Fibroblast of lung (primary cell): ENCODE measurements at places on chromosomes 6 and 20. TPM values are rescaled to one million over a fixed set of nuclear protein-coding genes. Genes with fewer than 3 reads are reported as not detected.
A peak's percentile ranks its signal among the peaks of the same experiment; 100 is the strongest.

HLA-DQB2 gene
- not detected in 2 replicates for total RNA-seq

DNA sequence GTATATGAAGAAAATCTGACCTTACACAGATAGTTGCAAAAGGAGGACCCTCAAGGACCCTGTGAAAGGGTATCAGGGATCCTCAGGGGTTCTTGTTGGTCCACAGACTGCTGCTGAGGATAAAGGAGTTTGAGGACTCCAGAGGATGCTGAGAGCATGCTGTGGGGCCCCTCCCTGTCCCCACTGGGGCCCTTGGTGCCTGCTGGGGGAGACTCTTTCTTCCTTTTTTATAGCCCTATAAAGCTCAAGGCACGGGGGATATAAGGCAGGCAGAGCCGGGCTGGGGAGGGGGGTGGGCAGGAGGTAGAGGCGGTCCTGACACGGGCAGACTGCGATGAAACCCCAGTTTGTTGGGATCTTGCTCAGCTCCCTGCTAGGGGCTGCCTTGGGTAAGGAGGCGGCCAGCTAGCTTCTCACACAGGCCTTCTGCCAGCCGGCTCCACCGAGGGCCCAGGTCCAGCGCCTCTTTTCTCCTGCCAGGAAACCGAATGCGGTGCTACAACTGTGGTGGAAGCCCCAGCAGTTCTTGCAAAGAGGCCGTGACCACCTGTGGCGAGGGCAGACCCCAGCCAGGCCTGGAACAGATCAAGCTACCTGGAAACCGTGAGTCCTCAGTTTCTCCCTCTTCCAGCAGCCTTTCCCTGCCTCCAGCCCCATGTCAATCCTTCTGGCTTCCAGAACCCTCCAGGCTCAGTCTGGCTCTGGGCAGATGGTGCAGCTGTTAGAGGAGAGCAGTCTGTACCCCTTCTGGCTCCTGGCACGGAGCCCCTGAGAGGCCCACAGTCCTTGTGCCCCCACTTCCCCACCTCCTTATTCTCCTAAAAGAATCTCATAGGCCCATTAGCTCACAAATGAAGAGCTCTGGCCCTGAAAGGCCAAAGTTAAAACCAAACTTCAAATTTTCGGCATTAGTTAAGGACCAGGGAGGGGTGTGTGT, at the start of gene LY6G6D:
Gene LY6G6D (plus strand): TSS at position 327 of the 937 bp plus-strand sequence. CDS start 8 bp downstream, at position 335.
- DNase-seq: no peak

APOM gene
- total RNA-seq: 0.99 and 1.0 TPM in 2 replicates

- no peak for DNase-seq
These were observed 591.8 kb downstream of the TFAP2B start for GRCh38 chr6:51410453-51410852.

TSBP1 gene
- under 0.01 TPM in 1 of 2 replicates, not detected in the other for total RNA-seq

DNA sequence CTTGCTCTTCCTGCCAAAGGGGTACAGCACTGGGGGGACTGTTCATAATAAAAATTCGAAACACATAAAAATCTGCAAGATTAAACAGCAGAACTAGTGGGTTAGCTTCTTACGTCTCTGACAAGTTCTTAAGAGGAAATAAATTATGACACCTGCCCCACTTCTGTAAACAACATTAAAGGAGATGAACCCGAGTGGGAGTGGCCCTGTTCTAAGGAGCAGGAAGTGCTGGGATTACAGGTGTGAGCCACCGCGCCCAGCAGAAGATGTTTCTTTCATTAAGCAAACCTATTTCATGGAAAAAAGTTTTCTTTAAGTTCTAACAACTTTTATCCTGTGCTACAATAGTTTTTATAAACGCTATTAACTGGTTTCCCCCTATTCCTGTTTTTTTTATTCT, 24.6 kb downstream of the USP45 start:
- DNase-seq: no peak

- peak; percentile 44 for DNase-seq
These were observed 28.3 kb downstream of the MAS1 start for GRCh38 chr6:159919011-159919511.

GRCh38 chr6:388202-388903, 3.2 kb upstream of the IRF4 start:
- DNase-seq: peak; percentile 64

DNA sequence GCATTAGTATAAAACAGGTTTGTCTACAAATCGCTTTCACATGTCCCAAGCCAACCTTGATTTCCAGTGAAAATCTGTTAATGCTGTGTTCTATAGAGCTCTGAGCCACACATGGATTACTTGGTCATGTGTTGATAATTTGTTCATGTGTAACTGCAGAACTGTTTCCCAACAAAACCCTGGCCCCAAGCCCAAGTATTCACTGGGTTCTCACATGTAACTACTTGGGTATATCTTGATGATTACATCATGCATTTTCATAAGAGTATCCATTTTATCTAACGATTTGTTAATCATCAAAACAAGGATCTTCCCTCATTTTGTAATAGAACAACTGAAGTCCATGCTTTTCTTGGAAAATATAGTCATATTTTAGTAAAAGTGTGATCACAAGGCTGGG, 657.6 kb downstream of the PRKN start:
- DNase-seq: peak; percentile 38

DNA sequence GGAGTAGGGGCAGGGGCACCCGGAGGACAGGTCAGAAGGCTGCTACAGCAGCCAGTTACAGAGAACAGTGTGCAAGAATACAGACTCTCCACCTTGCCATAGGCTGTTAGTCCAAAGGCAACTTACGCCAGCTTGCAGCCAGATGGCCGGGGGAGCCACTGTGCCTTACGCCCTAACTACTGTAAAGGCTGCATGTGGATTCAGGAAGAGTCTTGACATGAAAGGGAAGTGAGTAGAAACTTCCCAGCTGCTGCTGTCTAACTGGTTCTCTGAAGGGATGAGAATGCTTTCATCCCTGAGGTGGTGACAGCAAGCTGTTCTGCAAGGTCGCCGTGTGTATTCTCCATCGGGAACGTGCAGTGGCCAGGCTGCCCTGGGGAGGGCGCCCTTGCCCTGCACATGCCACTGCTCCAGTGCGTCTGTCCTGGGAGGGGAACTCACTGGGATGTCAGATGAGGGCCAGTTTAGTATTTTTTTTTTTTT, 46.1 kb downstream of the LYRM4 start:
- no peak for DNase-seq

DEFB112 gene
- not detected in 2 replicates for total RNA-seq

EPPIN gene
- not detected in 2 replicates for total RNA-seq

SOX18 gene
- total RNA-seq: not detected in 2 replicates

- DNase-seq: no peak
These were observed 302.0 kb upstream of the PLCB4 start for GRCh38 chr20:8766868-8767390.

DNA sequence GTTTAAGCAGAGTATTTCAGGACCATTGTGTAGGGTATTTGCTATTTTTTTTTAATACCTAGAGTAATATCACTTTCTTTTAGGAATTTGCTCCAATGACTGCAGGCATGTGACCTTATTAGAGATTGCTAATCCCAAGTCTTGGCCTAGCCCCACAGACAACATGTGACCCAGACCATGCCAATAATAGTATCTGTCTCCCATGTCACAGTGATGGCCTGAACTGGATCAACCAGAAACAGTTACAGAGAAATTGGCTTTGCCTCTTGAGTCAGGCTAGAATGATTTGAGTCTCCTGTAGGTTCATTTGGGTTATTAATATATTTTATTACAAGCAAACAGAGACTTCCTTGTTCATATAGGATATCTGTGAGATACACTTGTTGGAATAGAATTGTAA, 116.8 kb downstream of the DNAH8 start:
- no peak for DNase-seq

AGPAT1 gene
- total RNA-seq: 15.9 and 22.1 TPM in 2 replicates

- DNase-seq: no peak
These were observed 29.2 kb downstream of the JAG1 start for GRCh38 chr20:10644458-10645204.

GRCh38 chr6:51349857-51350256, 531.2 kb downstream of the TFAP2B start:
- no peak for DNase-seq

SLC22A3 gene
- under 0.01 and 0.26 TPM in 2 replicates for total RNA-seq

BMP7 gene
- total RNA-seq: under 0.01 TPM in 1 of 2 replicates, not detected in the other

BCAS1 gene
- under 0.01 and 0.17 TPM in 2 replicates for total RNA-seq

- no peak for DNase-seq
These were observed 176.0 kb upstream of the NT5E start for GRCh38 chr6:85273870-85274269.

- no peak for DNase-seq
These were observed 73.4 kb downstream of the FGD2 start for GRCh38 chr6:37078814-37079213.

GRCh38 chr6:159042826-159043181, 2.0 kb downstream of the TAGAP start:
- DNase-seq: no peak

SIM1 gene
- not detected in 2 replicates for total RNA-seq

ZC3H12D gene
- total RNA-seq: under 0.01 and 0.17 TPM in 2 replicates

DNA sequence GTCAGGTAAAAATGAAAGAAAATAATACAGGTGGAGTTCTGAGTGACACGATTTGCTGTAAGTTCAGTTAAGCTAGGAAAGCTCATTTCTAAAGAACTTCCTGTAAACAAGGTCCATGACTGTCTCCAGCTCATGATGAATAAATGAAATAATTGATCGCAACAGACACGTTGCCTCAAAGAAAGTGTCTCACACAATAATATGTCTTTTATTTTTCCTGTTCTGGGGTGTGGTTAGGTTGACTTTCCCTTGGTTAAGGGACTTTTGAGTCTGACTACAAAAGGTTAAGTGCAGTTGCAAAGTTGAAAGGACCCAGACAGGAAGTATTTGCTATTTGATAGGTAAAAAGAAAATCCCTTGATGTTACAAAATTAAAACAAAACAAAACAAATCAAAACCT, 304.2 kb upstream of the PRDM1 start:
- no peak for DNase-seq

DLL1 gene
- 5.6 and 12.4 TPM in 2 replicates for total RNA-seq

- no peak for DNase-seq
These were observed 19.9 kb upstream of the NANP start for GRCh38 chr20:25643716-25644115.

DNA sequence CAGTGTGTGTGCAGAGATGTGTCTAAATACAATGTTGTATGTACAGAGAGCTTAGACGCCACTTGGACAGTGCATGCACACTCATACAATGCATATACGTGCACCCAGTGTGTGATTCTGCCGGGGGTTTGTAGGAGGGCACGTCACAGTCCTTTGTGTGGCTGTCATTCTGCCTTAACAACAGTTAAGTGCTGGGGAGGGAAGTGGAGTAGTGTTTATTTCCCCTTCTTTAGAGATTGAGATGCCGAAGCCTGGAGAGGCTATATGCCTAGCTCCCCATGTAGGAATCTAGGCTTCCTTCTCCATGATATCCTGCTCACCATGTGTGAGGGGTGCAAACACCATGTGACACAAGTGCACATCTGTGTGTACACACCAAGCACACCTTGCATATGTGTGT, 38.2 kb downstream of the MDFI start:
- DNase-seq: no peak

TRIM15 gene
- total RNA-seq: not detected in 2 replicates

SLC16A10 gene
- under 0.01 TPM in 1 of 2 replicates, not detected in the other for total RNA-seq

DNA sequence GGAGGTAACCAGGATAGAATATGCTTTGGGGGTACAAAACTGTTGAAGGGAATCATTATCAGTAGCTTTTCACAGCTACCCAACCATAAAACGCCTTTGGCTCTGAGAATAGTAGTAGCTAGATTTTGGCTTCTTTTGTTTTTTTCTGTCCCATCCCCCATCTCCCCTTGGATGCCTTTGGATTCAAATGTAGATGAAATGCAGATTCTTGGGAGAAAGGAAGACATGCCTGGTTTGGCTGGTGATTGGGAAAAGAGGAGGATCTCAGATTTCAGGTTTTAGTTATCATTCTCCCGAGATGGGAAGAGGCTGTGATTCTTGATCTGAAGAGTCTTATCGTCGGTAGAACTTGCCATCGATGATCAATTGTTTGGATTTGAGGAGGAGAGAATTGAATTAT, 3.5 kb upstream of the CDYL start:
- DNase-seq: no peak

SNAP25 gene
- total RNA-seq: 1.5 and 4.5 TPM in 2 replicates

GRCh38 chr6:158321960-158322359, 9.7 kb downstream of the TULP4 start:
- peak; percentile 83 for DNase-seq

EYS gene
- total RNA-seq: under 0.01 TPM in 1 of 2 replicates, not detected in the other

POPDC3 gene
- 6.7 and 14.2 TPM in 2 replicates for total RNA-seq

DNA sequence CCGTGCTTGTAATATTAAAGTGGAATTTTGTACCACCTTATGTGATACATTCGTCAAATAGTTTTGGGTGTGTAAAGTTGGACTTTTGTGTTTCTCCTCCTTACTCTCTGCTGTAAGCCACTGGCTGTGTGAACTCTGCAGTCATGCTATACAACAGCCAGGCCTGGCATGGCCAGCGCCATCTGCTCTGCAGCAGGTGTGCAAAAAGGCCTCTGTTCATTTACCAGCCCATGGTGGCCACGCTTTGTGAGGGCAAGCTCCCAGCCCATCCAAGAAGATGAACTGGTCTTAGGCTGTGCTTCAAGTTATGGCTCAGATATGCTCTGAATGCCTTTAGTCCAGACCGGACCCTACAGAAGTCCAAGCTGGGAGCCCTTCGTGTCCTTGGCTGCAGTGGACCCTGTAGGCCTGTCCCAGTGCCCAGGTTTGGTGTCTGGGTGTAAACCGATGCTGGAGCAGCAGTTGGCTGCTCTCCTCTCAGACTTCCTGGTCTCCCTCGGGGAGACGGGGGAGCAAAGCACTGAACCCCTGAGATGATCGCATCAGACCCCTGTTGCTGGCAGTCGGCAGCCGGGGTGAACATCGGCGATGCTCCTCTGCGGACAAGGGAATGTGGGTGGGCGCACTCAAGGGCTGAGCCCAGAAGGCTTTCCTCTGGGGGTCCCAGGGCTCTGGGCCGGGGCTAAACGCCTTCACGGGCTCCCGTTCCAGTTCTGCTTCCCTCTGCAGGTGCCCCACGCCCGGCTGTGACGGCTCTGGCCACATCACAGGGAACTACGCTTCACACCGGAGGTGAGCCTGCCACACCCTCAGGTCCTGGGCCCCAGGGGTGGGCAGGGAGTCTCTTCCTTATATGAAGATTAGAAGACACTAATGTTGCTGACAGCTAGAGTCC, 28.6 kb upstream of the PCMTD2 start:
- no peak for DNase-seq

FGD2 gene
- total RNA-seq: not detected in 2 replicates

DNA sequence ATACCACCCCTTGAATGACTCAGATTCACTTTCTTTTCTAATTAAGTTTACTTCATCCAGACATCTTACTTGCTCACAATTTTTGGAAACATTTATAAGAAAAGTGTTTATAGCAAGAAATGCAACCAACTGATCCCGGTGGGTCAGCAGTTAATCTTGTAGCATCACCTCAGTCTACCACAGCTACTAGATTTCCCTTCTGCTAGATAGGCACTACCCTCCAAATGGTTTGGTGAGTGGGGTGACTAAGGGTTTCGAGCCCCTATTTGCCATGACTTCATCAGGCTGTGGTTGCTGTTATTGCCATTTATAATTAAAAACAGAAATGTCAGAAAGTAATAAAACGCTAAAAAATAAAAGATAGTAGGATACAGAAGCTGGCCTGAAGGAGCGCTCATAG, 930.1 kb upstream of the GJE1 start:
- no peak for DNase-seq

SYCP2L gene
- total RNA-seq: under 0.01 and 0.26 TPM in 2 replicates
